ENCODE measurements at places on chromosomes 1 and 21.

- DNase-seq, result no peak
Measured at GRCh38 chr1:70061231-70061630, 144.1 kb downstream of the LRRC40 start.

DNA sequence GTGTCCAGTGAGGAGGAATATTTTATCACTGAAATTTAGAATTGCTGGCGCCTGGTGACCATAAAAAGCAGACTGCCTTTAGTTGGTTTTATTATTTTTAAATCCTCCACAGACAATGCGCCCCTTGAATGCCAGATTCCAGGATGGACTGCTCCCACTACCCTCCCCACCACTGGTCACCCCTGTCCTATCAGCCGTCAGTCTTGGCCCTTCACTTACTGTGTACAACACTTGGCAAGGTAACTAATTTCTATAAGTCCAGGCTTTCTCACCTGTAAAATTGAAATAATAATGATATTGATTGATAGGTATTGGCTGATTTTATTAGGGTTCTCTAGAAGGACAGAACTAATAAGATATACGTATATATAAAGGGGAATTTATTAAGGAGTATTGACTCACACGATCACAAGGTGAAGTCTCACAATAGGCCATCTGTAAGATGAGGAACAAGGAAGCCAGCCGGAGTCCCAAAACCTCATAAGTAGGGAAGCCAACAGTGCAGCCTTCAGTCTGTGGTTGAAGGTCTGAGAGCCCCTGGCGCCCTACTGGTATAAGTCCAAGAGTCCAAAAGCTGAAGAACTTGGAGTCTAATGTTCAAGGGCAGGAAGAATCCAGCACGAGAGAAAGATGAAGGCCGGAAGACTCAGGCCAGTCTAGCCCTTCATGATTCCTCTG, 17.8 kb downstream of the RHEX start:
- no peak for DNase-seq

DNA sequence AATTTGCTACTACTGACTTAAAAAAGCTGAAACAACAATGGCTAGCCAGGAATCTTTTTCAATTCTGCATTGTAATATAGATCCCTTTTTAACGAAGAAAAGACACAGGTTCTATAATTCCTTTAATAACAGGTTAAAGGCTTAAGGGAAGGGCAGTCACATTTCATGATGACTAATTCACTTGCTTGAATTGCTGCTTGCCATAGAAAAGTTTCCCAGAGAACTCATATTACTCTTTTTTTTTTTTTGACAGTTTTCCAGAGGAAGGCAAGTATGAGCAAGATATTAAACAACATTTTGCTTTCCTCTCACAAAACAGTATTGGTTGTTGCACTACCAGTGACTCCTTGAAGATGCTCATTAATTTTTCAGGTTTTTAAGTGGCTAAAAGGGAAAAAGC, 60.9 kb downstream of the IL23R start:
- DNase-seq, result no peak

DNA sequence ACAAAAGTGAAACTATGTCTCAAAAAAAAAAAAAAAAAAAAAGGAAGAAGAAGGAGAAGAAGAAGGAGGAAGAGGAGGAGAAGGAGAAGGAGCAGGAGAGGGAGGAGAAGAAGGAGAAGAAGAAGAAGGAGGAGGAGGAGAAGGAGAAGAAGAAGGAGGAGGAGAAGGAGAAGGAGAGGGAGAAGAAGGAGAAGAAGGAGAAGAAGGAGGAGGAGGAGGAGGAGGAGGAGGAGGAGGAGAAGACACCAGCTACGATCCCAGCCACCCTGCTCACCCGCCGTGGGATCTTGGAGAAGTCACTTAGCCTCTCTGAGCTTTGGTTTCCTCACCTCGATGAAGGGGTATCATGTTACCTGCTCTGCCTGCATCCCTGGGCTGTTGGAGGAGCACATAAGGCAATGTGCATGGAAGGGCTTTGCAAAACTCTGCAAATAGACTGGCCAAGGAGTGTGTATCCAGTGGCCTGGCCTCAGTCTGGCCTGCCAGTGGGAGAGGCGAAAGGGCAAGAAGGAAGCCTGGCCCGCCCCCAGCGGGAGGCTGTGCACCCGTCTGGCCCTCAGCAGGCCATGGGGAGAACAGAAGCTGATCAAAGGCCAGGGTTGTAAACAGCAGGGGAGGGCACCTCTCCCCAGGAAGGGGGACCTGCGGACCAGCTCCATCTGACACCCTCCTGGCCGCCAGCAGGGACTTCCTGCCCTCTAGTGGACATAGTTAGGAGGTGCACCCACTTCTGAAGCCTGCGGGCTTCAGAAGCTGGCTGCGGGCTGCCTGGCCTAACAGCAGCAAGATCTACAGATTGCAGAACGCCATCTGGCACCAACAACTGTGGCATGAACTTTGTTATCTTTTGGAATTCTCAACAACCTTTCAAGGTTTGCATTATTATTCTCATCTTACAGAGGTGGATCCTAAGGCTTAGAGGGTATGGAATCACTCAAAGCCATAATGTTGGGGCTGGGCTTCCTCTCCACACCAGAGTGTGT, 19.2 kb upstream of the CDK18 start:
- peak; percentile 50 for DNase-seq

GRCh38 chr1:162023181-162023546, 505 bp downstream of the OLFML2B start:
- no peak for DNase-seq

DNA sequence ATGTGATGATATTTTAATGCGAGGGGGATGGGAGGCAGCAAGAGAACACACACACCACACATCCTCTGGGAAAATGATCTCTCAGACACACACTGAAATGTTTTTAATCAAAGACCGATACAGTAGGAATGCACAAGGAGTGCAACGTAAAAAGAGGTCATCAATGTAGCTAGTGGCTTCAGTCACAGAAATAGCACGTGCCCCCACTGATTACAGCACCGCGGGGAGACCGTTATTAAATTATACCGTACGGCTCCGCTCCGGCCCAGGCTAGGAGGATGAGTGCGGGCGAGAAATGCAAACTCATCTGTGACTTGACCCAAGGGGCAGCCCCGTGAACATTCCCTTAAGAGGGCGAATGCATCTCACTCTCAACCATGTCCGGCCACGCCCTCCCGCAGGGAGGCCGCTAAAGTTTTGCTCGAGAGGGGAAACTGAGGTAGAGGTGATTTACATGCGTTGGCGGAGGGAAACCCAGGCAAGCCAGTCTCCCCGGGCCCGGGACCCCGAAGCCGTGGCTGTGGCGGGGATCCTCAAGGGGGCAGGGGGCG, 552 bp downstream of the UBR4 start:
- DNase-seq, result peak; percentile 64

- DNase-seq, result no peak
Measured at GRCh38 chr1:232280910-232281309, 349.0 kb downstream of the SIPA1L2 start.

DNA sequence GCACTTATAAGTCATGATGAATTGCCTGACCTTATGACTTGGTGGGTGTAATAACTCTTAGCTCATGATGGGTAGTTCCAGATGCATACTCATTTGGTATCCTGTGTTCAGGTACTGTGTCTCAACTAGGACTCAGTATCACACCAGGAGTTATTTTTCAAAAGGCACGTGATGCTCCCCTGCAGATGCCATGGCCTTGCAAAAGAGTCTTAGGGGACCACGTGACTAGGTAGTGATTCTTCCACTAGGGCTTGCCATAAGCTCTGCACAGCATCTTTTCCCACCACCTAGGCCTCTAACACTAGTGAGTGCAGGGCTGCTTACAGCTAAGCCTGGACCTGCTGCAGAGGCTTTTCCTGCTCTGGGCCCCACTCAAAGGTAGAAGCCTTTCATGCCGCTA, 3.9 kb upstream of the FCAMR start:
- DNase-seq, result no peak

DNA sequence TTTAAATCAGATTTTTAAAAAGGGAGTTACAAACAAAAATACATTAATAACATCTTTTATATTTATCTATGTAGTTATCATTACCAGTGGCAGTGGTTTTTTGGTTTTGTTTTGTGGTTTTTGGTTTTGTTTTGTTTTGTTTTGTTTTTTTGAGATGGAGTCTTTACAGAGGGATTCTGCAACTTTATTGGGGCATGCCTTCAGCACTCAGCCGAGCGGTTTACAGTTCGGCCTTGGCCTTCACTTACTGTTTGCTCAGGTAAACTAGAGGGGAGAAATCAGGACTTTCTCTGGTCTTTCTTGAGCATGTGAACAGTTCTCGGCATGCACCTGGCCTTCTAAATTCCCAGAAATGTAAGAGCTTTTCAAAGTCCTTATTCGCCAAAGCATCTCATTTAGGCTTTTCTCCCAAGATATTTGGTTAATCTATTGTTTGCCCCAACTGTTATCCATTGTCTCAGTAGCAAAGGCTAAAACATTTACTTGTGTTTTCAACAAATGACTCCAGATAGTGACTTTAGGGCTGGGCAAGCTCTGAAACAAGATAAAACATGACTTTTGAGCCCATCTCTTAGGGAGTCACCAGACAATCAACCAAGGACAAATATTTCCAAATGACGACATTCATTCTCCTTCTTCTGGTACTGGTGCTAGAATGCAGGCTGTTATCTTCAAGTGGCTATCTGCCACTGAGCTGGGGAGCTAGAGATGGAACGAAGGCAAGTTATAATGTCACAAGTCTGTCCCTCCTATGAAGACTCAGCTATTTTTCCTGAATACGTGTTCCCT, 48.4 kb upstream of the ADORA3 start:
- DNase-seq, result no peak

DNA sequence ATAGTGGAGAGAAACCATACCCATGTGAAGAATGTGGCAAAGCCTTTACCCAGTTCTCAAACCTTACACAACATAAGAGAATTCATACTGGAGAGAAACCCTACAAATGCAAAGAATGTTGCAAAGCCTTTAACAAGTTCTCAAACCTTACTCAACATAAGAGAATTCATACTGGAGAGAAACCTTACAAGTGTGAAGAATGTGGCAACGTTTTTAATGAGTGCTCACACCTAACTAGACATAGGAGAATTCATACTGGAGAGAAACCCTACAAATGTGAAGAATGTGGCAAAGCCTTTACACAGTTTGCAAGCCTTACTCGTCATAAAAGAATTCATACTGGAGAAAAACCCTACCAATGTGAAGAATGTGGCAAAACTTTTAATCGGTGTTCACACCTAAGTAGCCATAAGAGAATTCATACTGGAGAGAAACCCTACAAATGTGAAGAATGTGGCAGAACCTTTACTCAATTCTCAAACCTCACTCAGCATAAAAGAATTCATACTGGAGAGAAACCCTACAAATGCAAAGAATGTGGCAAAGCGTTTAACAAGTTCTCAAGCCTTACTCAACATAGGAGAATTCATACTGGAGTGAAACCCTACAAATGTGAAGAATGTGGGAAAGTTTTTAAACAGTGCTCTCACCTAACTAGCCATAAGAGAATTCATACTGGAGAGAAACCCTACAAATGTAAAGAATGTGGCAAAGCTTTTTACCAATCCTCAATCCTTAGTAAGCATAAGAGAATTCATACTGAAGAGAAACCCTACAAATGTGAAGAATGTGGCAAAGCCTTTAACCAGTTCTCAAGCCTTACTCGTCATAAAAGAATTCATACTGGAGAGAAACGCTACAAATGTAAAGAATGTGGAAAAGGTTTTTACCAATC, 80.0 kb downstream of the JMJD4 start:
- no peak for DNase-seq

Data from stimulated activated CD4-positive, alpha-beta T cell treated with anti-CD3 and anti-CD28 coated beads, Interleukin-12 subunit alpha, Interleukin-12 subunit beta, amount 100 ng/mL, for 4 hours (primary cell).